ENCODE measurements at places on chromosomes 5 and 9. TPM values are rescaled to one million over a fixed set of nuclear protein-coding genes. Genes with fewer than 3 reads are reported as not detected.

DNA sequence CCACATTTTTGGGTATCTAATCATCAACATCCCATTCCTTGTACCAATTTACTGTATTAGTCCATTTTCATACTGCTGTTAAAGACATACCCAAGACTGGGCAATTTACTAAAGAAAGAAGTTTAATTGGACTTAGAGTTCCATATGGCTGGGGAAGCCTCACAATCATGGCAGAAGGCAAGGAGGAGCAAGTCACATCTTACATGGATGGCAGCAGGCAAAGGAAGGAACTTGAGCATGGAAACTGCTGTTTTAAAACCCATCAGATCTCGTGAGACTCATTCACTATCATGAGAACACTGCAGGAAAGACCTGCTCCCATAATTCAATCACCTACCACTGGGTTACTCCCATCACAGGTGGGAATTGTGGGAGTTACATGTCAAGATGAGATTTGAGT, 95.4 kb upstream of the SLCO6A1 start:
- H3K4me3 ChIP-seq, result no peak overlapping the region
- H3K27ac ChIP-seq, result no peak overlapping the region
- no peaks in the 10 kb centered on the region for H3K27me3 ChIP-seq
- H3K36me3 ChIP-seq, result no peaks in the 10 kb centered on the region
- H3K4me1 ChIP-seq, result no peaks in the 10 kb centered on the region

The ACOT12 gene
- total RNA-seq, result not detected

GRCh38 chr5:18244309-18244708, 610.0 kb downstream of the TAF11L14 start:
- no peaks in the 10 kb centered on the region for H3K36me3 ChIP-seq
- H3K27ac ChIP-seq, result no peak overlapping the region
- no peak overlapping the region for H3K4me3 ChIP-seq
- DNase-seq, result no peak
- no peaks in the 10 kb centered on the region for H3K4me1 ChIP-seq
- no peaks in the 10 kb centered on the region for H3K27me3 ChIP-seq

The NIM1K gene
- not detected for total RNA-seq

- H3K4me3 ChIP-seq, result no peak overlapping the region
- H3K4me1 ChIP-seq, result no peaks in the 10 kb centered on the region
- DNase-seq, result no peak
Measured at GRCh38 chr5:175609526-175609925, 48.3 kb upstream of the HRH2 start.

The CDH6 gene
- 5.2 TPM for total RNA-seq

GRCh38 chr9:98995059-98995671, 51.5 kb downstream of the COL15A1 start:
- no peaks in the 10 kb centered on the region for H3K36me3 ChIP-seq
- no peak overlapping the region for H3K27ac ChIP-seq
- no peak overlapping the region for H3K4me3 ChIP-seq
- H3K27me3 ChIP-seq, result no peaks in the 10 kb centered on the region
- peaks cover 50% of the 10 kb centered on the region for H3K4me1 ChIP-seq
- DNase-seq, result peak; percentile 77

Data from vagina (tissue), 2 donors.